ENCODE measurements at places on chromosomes 13 and 19.

DNA sequence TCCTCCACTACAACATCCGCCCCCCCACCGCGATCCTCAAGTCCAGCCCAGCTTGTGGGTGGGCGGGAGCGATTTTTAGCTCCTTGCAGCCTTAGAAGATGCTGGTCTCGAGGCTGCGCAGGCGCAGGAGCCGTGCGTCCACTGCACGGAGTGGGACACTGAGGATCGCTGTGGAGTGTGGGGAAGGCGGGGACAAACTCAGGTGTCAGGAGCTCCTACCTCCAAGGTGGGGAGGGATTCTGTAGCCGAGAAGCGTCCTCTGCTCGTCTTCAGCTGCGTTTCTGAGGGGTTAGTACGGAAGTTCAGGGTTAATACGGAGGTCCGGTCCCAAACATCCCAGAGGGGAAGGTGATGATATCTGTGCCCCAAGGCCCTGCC, at the start of gene RTBDN:
Gene RTBDN (minus strand): TSS at position 14 of the 378 bp plus-strand sequence. CDS start 4,600 bp downstream, outside the sequence.
- no peak for DNase-seq

DNA sequence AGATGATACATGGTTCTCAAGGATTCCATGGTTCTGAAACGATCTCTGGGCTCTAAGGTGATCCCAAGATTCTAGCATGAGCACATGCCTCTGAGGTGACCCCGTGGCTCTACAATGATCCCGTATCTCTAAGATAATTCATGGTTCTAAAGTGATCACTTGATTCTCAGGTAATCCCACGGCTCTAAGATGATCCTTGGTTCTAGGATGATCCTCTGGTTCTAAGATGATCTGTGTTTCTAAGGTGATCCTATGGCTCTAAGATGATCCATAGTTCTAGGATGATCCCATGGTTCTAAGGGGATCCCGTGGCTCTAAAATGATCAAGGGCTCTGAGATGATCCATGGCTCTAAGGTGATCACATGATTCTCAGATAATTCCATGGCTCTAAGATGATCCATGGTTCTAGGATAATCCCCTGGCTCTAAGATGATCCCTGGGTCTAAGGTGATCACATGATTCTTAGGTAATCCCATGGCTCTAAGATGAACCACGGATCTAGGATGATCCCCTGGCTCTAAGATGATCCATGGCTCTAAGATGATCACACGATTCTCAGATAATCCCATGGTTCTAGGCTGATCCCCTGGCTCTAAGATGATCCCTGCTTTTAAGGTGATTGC, 21.3 kb downstream of the NUMBL start:
- DNase-seq, result no peak

DNA sequence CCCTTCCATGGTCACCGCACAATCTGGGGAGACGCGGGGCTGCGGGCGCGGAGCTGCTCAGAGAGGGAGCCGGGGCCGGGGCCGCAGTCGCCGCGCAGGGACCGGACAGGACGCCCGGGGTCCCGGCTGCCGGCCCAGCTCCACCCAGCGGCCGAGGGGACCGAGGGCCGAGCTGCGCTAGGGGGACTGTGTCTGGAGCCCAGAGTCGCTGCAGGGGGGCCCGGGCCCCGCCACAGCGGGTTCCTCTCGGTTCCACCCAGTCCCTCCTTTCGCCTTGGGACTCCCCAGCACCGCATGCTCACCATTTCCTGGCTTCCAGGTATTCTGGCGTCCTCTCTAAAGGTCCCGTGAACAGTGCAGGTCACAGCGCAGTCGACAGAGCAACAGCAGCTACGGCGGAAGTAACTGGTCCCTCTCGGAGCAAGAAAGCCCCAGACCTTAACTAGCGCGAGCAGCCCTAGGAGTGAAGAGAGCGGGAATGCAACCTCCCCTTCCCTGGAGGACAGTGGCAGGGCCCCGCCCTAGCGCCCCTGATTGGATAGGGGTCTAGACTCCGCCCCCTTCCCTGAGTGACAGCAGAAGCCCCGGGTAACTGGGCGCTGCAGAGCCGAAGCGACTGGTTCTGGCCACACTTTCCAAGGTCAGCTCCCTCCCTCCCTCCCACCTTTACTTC, at the start of gene ZNF878:
Gene ZNF878 (minus strand): TSS at position 465 of the 673 bp plus-strand sequence. CDS start 160 bp downstream, at position 305.
- peak; percentile 29 for DNase-seq

GRCh38 chr19:36688058-36688457, 646 bp downstream of the ZNF567 start:
- no peak for DNase-seq

- no peak for DNase-seq
Observed at GRCh38 chr19:35554076-35554475, 8.7 kb downstream of the TMEM147 start.

GRCh38 chr13:98279473-98280175, 102.6 kb upstream of the RNF113B start:
- no peak for DNase-seq

DNA sequence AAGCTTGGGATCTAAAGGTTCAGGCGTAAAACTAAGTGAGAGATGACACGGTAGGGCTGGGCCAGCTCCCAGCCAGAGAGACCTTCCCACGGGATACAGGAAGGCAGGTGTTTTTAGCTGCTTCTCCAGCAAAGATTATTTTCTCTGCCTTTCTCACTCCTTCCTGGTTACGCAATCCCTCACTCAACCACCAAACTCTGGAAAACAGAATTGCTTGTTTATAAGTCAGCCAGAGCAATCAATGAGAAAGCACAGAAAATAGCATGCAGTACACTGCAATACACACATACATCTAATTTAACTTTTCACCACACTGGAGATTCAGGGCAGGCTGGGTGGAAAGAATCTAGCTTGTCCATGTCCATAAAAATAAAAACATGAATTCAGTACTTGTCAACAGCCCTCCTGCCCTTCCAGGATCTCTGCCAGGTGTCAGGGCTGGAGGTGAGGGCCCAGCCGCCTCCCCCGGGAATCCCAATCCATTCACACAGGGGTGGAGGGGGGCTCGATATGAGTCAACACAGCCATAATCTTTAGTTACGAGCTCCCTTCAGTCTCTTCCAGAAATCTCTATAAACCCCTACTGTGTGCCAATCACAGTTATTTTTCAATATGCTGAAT, 12.2 kb downstream of the RHPN2 start:
- no peak for DNase-seq

GRCh38 chr19:34128558-34129250, 43.6 kb upstream of the LSM14A start:
- DNase-seq, result no peak

GRCh38 chr13:23656637-23657371, 86.6 kb downstream of the TNFRSF19 start:
- DNase-seq, result no peak

GRCh38 chr19:48480558-48481500, 11.7 kb downstream of the CYTH2 start:
- DNase-seq, result peak; percentile 51

- DNase-seq, result no peak
Observed at GRCh38 chr13:91361755-91362271, 14.3 kb downstream of the MIR17HG start.

GRCh38 chr19:18408053-18408476, 10.6 kb upstream of the LRRC25 start:
- no peak for DNase-seq

- DNase-seq, result no peak
Observed at GRCh38 chr19:19057317-19057716, 6.5 kb upstream of the SLC25A42 start.

DNA sequence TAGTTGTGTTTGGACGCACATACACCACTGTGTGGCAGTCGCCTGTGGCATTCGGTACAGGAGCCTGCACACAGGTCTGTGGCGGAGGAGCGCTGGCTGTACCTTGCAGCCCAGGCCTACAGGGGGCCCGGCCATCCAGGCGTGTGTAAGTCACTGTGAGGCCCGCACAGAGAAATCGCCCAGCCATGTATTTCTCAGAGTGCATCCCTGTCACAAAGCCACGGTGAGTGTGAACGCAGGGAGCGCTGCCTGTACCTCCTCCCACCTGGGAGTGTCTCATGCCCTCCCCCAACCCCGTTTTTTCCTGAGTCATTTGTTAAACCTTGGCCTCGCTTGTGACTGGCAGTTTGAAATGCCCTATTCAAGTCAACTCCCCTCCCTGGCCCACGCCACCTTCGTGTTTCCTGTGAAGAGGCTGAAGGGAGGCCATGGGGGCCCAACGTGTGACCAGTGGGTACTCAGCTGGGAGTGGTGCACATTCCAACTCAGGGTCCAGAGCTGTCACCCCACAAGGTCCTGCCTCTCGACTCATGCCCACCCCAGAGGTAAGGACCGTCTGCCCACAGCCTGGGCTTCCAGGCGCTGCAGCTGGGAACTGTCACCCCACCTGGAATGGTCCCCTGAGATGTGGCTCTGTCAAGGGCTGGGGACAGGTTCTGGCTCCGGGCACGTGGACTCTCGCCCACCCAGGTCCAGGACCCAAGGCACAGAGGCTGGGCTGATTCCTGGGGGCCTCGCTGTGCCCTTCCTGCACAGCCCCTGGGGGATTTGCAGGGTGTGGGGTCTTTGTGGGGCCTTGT, 11.6 kb upstream of the RASA3 start:
- DNase-seq, result no peak

DNA sequence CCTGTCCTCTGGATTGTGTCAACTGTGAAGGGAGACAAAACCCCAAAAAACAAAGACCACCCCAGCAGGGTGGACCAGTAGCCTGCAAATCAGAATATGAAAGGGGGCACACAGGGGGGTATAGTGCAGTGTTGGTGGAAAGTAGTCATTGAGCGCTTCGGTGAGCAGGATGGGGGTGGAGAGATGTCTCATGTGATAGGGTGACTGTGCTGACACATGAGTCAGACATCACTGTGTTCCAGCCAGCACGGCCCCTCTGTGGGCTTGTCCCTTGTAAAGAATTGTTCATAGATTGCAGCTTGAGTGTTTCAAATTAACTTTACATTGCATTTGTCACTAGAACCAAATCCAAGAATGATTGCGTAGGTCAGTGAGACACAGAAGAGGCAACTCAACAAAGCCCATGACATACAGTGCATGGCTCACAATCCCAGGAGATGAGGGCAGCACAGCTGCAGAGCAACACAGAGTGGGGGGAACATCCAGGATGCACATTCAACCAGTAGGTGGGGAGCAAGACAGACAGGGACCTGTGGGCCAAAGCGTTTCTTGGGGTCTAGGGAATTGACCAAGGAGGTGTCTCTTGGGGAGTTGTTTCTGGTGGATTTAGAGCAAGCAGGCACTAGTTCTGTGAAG, 7.5 kb downstream of the ZNF440 start:
- DNase-seq, result no peak

GRCh38 chr13:99065235-99066015, 87.6 kb upstream of the DOCK9 start:
- DNase-seq, result no peak

GRCh38 chr13:77185721-77186120, 141.2 kb downstream of the MYCBP2 start:
- DNase-seq, result no peak

DNA sequence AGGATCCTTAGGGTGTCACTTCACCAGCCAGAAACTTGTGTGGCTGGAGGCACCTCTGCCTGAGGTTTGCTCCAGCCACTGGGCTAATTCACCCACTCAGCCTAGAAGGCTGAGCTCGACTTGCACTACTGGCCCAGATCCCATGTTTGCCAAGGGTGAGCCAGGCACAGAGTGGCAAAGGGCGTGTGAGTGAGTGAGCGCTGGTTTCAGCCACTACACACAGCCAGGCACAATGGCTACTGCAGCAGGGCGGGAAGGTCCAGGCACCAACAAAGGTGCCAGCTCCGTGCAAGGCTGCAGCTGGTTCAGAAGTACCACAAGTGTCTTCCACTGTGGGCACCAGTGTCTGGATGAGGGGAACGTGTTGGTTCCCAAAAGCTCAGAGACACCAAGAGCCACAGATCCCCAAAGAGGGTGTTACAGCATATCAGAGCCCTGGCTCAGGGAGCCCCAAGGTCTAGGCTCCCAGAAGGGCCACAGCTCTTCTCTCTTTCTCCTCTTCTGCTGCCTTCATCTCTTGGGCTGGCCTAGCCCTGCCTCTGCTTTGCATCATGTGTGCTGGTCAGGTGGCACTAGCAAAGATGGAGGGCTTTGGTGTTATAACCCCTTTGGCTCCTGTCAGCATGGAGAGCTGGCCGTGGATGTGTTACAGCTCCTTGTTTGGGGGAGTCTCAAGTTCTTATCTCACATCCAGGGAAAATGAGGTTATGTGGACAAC, 736.3 kb upstream of the KLHL1 start:
- no peak for DNase-seq

DNA sequence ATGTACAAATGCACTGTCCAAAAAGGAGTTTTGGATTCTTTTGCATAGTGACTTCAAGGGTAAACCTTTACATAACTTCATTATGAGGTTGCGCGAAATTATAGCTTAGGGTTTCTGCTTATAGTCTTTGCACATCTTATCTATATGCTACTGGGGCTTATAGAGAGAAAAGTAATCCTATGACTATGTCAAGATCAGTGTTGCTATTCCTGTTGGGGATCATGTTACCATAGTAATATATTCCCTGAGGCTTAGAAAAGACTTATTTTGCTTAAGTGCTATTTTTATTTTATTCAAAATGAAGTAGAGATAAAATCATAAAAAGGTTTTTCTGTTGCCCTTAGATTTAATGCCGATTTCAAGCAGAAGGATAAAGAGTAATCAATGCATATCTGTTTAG, 14.7 kb upstream of the POSTN start:
- DNase-seq, result no peak

DNA sequence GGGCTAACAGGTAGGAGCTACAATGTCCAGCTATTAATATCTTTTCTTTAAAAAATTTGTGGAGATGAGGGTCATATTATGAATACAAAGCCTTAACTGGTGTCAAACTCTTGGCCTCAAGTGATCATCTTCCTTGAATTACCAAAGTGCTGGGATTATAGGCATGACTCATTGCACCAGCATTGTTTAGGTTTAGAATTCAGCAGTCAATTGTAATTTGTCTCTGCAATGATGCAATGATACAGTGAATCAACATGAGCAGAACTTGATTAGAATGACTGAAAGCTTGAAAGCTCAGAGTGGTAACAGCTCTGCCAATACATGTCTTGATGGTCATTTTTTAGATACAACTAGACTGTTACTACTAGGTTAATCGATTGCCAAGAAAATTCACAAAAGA, 752.8 kb upstream of the MIR17HG start:
- DNase-seq, result no peak

- no peak for DNase-seq
Observed at GRCh38 chr19:45526143-45526542, 18.9 kb downstream of the VASP start.

- no peak for DNase-seq
Observed at GRCh38 chr19:13043285-13043684, 48.0 kb downstream of the NFIX start.

- no peak for DNase-seq
Observed at GRCh38 chr13:83204886-83205285, 677.4 kb downstream of the SLITRK1 start.

GRCh38 chr19:29880498-29881081, 61.4 kb upstream of the URI1 start:
- no peak for DNase-seq

DNA sequence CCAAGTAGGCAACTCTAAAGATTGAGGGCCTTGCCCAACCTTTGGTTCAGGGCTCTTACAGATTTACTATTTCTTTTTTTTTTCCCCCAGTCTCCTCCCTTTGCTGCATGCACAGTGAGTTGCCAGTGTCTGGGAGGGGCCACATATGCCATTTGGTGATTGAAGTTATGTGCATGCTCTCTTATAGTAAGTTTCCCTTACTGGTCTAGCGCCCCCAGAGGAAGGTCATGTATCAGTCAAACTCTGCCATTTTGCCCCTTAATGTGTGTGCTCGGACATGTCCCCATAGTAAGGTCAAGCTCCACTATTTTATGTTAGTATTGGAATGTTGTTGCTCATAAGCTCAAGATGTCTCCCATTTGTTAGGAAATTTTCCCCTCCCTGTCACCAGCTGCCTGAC, 1138.0 kb upstream of the SLC10A2 start:
- no peak for DNase-seq

Measured in activated T-cell treated with anti-CD3 and anti-CD28 coated beads for 1 hour (primary cell).